Stimulated activated CD4-positive, alpha-beta T cell treated with anti-CD3 and anti-CD28 coated beads, Interleukin-15, amount 100 ng/mL, for 1 hour (primary cell): ENCODE measurements at places on chromosomes 13 and 19.

- no peak for DNase-seq
Measured at GRCh38 chr13:76619631-76620030, 266.6 kb downstream of the KCTD12 start.

DNA sequence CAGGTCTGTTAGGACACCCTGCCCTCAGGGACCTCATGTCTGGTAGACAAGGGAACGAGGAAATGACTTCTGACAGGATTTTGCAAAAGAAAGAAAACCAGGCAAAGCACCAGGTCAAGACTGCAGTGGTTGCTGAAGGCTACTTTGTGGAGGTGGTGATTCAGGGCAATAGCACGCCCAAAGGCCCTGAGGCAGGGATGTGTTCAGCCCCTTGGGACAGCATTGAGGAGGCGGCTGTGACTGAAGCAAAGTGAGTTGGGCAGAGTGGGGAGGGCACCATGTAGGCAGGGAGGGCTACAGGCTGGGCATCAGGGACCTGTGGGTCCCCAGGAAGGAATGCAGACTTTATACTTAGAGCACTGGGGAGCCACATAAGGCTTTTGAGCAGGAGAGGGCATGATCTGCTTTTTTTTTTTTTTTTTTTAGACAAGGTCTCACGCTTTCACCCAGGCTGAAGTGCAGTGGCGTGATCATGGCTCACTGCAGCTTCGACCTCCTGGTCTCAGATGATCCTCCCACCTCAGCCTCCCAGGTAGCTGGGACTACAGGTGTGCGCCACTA lies 10.8 kb upstream of the HOMER3 start:
- DNase-seq: no peak

- DNase-seq: no peak
Measured at GRCh38 chr13:86601351-86601750, 802.1 kb upstream of the SLITRK6 start.

DNA sequence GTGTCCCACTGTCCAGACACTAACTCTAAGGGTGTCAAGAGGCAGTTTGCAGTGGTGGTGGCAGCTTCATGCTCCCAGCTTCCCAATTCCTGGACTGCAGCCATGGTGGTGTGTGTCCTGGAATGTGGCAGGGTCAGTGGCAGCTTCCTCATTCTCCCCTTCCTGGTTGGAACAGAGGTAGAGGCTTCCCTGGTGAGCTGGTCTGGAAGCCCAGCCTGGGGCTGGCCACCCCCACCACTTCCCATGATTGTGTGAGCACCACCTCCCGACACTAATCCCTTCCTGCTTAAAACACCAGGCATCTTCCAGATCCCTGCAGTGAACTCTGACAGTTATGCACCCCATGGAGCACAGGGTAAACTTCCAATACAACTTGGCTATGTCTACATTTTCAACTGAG lies 134.9 kb downstream of the RAP2A start:
- no peak for DNase-seq

DNA sequence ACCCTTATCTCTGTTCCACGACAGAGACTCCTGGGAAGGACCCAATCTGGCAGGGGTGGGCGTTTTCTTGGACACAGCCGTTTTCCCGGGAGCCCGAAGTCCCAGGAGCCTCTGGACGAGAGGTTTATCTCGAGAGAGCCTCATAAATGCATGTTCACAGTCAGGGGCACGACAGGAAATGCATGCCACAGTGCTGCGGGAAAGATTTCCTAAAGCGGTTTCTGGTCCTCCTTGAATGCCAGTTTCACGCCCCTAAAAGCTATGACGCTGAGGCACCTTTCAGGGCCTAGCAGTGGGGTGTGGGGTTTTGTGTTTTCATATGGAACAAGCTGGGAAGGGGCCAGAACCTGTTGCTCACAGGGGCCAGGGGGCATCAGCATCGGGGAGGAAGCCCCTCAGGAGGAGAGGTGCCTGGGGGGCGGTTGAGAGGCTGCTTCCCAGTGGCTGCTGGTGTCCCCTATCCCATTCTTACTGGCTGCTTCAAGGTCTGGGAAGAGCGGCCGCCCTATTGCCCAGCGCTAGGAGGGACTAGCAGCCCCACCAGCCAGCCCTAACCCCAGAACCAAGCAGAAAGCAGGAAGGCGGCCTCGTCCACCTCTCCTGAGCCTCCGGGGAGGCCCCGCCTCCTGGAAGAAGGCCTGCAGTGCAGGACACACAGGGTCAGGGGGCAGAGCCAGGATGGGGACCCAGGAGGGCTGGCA lies 157.0 kb downstream of the KDM4B start:
- no peak for DNase-seq

GRCh38 chr13:95570016-95570415 lies 17.5 kb downstream of the CLDN10 start:
- no peak for DNase-seq

DNA sequence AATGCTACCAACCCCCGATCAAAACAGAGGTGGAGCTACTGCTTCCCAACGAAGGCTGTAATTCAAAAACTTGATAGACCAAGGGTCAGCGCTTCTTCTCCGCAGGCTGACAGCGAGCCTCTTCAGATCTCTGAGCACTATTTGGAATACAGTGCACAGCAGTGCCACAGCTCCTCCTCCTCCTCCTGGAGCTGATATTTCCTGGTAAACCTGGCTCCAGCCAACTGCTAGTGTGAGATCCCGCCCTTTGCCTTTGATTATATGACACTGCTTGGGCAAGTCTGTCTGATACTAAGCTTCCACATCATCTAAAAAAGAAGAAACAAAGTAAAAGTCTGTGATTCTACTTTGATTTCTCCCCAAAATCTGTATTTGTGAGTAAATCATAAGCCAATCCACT lies 710.5 kb downstream of the DACH1 start:
- DNase-seq: no peak

DNA sequence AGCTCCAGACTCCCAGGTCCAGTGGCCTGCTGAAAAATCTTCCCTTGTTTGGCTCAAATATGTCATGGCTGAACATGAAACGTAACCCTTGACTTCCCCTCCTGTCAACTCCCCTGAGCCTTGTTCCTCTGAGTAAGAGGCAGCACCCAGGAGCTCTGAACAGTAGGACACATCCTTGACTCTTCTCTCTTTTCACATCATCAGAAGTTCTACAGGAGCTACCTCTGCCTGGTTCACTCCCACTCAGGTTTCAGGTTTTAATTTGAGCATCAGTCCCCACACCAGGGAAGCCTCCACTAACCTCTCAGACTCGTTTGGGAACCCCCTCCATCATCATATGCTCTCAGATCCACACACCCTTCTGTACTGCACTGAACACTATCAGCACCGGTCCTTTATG lies 30.3 kb downstream of the ZNF823 start:
- no peak for DNase-seq

- no peak for DNase-seq
Measured at GRCh38 chr19:34961775-34962686, 2.0 kb downstream of the ZNF792 start.

DNA sequence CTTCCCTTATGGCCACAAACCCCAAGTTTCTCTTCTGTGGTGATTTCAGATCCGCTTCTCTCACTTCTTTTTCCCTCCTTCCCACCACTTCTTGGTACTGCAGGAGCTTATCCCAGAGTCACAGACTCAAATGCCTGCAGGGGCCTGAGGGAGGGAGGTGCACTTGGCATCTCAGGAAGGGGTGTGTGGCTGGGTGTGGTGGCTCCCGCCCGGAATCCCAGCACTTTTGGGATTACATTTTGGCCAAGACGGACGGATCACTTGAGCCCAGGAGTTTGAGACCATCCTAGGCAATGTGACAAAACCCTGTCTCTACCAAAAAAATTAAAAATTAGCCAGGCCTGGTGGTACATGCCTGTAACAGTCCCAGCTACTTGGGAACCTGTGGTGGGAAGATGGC lies 5.6 kb downstream of the USF2 start:
- no peak for DNase-seq

DNA sequence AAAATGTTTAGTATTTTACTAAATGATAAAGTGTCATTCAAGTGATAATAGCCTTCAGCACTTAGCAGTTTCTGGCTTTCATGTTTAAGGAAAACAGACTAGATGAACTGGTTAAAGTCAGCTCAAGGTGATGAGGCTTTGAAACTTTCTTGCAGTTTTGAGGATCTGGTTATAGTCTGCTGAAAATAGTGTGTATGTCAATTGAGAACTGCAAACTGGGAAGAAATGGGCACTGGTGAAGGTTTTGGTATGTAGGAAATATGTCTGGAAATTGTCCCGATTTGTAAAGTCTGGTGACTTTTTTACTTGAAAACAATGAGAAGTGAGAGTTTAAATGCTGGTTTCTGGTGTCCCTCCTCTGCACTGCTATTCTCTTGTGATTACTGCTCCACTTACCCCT lies 36.8 kb upstream of the SOX21 start:
- no peak for DNase-seq

- no peak for DNase-seq
Measured at GRCh38 chr13:35481777-35482176, 5.3 kb upstream of the MAB21L1 start.

DNA sequence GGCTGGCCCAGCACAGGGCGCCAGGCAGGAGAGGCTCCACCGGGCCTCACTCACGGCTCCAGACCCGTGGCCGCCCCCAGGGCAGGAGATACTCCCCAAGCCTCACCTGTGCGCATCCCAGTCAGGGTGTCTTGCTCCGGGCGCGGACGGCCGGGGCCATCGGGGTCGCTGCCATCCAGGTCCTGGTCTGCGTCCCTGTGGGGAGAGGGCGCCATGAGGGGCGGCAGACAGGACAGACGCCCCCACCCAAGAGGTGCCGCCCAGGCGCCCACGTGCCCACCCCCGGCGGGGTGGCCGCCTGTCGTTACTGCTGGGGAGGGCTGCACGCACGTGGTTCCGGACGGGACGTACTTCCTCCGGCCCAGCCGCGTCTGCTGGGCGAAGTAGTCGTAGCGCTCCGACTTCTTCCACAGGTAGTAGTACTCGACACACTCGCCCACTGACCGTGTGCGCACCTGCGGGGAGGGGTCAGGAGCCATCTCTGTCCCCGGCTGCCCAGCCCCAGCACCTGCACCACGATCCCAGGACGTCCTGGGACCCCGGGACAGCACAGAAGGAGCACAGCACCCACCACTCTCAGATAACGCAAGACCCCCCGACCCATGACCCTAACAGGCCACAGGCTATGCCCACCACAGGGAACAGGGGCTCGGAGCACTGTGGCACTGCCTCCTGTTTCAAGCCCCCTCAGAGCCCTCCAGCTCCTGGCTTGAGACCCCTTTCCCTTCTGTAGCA lies 17.4 kb upstream of the PLPP2 start:
- no peak for DNase-seq

GRCh38 chr13:99208845-99209527 lies 8.3 kb downstream of the UBAC2 start:
- no peak for DNase-seq

GRCh38 chr19:18768046-18768771 lies 22.9 kb downstream of the COMP start:
- no peak for DNase-seq

GRCh38 chr19:55333870-55334269 lies 5.8 kb upstream of the KMT5C start:
- no peak for DNase-seq

DNA sequence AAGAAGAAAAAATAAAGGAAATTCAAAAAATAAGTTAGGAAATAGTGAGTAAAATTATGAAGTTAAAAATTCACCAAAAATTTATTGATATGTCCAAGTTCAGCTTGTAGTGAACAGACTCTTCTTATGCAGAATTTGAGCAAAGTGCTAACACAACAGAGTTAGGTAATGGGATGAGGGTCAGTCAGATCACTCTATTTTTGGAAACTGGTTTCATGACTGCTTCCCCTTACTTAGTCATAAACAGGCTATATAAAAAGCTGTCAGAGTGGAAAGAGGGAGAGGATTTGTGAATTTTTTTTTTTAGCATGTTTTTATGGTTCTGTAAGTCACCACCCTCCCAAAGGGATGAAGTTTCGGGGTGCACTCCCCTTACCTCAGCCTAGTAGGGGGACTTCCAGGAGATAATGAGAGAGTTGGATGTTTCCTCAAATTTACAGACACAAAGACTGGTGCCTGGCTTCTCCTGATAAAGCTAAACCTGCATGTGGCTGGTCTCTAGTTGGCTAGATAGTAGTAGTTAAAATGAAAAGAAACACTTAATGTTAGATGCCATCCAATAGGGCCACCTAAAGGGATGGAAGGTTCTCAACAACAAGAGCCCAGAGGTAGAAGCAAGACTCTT lies 4.5 kb downstream of the CPB2 start:
- DNase-seq: no peak

DNA sequence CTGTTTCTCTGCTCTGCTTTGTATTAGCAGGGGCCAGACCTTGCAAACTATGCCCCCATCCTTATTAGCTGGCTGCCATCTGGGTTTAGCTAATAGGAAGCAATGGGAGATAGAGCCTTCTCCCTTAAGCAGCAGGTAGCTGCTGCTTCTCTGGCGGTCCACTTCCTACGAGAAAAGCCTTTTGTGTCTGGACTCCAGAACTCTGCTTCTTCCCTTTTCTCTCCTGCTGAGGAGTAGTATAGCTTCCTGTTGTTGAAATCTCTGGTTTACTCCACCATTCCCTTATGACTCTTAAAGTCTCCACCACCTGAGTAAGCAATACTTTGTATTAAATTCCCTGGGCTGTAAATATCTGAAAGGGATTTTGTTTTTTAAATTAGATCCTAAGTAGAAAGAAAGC lies 147.1 kb downstream of the DNAJC15 start:
- DNase-seq: no peak

DNA sequence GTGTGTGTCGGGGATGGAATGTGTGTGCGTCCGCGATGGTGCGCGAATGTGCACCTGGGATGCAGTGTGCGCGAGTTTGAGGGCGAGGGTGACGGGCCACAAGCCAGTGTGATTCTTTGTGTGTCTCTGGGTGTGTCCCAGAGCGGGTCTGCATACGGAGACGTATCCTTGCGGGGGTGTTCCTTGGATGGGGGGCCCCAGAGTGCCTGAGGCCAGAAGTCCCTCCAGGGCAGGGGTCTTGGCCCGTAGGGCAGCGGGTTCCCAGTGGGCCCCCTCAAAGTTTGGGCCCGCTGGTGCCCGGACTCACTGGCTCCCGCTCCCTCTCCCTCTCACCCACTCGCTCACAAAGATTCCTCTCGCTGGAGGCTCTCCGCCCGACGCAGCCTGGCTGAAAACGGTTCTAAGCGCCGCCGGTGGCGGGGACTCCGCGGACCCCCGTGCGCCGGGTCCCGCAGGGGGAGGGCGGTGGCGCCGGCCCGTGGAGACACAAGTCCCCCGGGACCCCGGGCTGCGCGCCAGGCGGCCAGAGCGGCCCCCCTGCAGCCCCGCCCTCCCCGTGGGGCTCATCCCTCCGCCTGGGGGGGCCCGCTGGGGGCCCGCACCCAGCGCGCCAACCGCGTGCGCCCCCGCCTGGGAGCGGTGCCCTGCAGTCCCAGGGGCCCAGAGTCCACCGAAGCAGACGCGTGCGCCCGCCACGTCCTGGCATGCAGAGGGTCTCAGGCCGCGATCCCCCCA lies 886 bp downstream of the CRLF1 start:
- no peak for DNase-seq
